Activated CD8-positive, alpha-beta memory T cell treated with anti-CD3 and anti-CD28 coated beads for 1 hour (primary cell): ENCODE measurements at places on chromosomes 11 and 22.
A peak's percentile ranks its signal among the peaks of the same experiment; 100 is the strongest.

DNA sequence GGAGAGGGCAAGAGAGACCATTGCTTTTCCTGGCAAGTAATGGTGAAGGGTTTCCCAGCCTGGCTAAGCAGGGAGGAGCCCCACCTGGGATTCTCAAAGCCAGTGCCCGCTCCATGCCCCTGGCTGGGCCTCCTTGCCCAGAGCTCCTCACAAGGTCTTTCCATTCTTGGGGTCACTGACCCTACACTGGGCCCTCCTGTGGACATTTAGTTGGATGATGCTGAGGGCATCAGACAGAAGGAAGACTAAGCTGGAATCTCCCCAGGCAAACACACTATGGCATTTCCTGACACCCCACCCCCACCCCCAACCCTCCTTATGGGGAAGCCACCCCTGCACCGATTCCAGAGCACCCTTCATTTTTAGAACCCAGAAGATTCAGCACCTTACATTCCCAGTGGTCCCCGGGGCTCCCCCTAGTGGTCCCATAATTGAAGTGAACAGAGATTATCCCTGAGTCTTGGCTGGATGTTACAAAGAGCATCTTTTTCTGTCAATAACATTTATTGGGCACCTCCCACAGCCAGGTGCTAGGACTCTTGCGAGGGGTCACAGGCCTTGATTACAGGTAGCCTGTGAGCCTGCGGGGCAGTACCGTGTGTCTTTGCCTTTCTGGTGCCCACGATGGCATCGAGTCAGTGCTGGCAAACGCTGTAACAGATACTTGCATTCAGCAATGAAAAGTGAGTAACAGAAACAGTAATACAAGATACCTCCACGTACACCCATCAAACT lies 548.5 kb downstream of the BUD13 start:
- no peak for DNase-seq

GRCh38 chr11:12269446-12270214 lies 107.7 kb upstream of the PARVA start:
- no peak for DNase-seq

GRCh38 chr22:44624689-44625420 lies 77.1 kb upstream of the PRR5 start:
- no peak for DNase-seq

- DNase-seq = no peak
These were observed 5.7 kb upstream of the RTN4R start for GRCh38 chr22:20273758-20274181.

GRCh38 chr11:28517621-28518020 lies 409.4 kb downstream of the METTL15 start:
- DNase-seq = no peak

DNA sequence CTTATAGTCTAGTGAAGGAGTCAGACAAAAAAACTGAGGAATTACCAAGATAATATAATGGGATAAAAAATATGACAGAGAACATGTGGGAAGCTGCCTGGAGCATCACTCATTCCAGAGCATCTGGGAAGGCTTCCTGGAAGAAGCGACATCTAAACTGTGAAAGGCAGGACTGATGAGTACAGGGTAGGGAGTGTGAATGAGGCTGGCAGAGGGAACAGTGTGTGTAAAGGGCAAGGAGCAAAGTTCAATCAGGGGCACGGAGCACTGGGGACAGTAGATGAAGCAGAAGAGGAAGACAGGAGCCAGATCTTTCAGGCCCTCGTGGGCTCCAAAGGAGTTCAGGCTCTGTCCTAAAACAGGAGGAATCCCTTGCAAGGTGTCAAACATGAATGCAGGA lies 55.8 kb upstream of the PRDM11 start:
- no peak for DNase-seq

DNA sequence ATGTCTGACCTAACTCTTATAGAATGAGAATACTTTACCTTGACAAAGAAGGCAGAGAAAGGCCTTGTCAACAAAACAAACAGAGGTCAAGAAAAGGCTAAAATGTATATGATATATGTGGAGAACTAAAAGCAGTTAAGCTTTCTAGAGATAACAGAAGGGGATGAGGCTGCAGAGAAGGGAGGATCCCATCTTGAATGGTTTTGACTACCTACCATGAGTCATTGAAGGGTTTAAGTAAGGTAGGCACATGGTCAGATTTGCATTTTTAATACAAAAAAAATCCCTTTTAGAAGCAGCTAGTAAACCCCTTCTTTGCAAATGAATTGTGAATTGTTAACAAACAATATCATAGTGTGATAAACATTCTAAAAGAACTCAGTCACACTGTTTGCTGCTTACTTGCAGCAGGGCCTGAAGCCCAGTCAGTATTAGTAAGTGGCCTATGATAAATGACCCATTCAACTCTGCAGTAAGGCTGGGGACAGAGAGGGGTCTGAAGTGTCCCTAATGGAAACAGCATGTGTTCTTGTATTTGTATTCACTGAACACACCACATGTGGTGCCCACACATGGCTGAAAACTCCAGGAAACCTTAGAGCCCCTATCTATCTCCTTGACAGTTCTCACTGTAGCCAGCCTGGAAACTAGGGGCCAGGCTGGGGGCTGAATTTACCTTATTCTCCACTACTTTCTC lies 328.8 kb upstream of the PITPNB start:
- DNase-seq = no peak

- no peak for DNase-seq
These were observed 6.9 kb downstream of the SLC39A13 start for GRCh38 chr11:47415091-47415854.

DNA sequence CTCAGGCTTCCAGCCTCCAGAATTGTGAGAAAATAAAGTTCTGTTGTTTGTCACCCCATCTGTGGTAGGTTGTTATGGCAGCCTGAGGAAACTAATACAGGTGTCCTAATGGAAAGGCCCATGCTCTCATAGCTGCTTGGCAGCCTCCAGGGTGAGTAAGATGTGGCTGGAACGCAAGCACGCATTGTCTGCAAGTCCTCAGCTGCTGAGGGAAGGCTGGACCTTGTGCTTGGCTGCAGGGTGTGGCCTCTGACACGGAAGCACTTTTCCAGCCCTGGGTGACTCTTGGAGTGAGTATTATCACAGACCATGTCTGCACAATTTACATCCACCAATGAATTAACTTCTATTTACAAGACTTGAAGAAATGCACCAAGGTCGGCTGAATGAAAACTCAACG lies 44.4 kb upstream of the BARX2 start:
- DNase-seq = no peak

- DNase-seq = peak; percentile 4
These were observed 21.9 kb upstream of the QSER1 start for GRCh38 chr11:32870676-32871075.

DNA sequence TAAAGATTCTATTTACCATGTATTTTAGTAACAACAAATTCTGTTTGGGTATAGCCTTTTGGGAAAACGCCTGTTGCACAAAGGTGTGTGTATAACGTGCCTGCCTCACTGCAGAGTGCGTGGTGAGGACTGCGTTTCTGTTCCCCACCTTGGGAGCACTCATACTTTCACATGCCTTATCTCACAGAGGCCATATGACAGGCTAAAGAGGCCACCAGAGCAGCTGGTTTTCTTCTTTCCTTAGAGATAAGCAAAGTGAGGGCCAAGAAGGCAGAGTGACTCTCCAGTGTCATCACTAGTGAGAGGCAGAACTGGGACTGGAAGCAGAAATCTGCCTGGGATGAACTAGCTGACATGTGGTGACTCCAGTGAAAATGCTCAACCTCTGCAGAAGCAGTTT lies 369.2 kb upstream of the NARS2 start:
- DNase-seq = no peak

DNA sequence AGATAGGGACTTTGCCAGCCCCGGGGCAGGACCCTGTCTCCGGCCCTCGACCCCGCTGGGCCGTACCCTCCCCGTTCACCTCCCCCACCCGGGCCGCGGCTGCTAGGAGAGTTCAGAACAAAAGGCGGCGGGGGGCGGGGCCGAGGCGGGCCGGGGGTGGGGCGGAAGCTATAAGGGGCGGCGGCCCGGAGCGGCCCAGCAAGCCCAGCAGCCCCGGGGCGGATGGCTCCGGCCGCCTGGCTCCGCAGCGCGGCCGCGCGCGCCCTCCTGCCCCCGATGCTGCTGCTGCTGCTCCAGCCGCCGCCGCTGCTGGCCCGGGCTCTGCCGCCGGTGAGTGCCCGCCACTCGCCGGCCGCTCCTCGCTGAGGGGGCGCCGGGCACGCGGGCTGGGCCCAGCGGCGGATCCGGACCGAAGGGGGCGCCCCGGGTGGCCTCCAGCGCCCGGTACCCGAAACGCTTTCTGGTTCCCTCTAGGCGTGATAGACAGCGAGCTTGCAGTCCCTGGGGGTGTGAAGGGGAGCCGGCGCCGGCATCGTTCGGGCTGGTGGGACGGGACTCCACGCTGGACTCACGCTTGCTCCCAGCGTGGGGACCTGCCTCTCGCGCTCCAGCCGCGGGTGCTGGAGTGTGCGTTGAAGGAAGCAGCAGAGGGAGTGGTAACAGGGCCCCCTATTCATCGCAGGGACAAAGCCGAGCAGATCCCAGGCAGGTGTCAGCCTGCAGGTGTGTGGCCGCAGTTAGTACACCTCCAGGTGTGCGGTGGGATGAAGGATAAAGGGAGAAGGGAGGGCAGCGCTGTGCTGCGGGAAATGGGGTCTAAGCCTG lies at the start of gene MMP11:
MMP11 (plus strand) TSS at position 201 of the 825 bp plus-strand sequence; CDS start at position 223, 22 bp downstream.
- DNase-seq = peak; percentile 49

GRCh38 chr11:109439684-109440083 lies 17.7 kb downstream of the C11orf87 start:
- no peak for DNase-seq

GRCh38 chr22:44918166-44918924 lies 91.5 kb downstream of the PHF21B start:
- DNase-seq = no peak

DNA sequence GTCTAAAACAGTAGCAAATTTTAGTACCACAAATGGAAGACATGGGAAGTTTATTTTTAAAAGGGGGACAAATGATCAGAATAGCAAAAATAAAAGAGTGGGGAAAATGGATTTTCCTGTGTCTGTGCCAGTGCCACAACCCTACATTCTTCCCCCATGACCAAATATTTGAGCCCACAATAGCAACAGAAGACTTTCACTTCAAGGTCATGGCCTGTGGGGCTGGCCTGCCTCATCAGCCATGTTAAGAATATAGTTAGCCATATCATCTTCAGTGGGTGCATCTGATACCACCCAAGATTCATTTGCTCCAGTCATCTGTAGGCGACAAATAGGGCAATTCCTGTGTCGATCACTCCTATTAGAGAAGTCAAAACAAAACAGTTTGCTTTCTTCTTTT lies 26.3 kb downstream of the RNF141 start:
- DNase-seq = no peak

DNA sequence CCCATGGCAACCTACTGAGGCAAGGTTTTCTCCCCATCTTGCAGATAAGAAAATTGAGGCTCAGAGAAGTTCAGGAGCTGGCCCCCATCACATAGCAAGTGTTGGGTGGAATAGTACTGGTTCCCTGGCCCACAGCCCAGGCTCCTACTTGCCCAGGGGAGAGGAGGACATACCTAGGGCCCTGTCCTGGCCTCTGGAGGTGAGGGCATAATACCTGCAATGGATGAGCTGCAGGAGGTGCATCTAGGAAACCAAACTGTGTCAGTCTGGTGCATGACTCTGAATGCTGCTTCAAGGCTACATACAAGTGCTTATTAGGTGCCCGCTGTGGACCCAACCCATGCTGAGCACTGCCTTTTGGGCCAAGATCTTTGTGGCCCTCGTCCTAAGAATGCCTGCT lies 40.0 kb upstream of the TPBGL start:
- no peak for DNase-seq

DNA sequence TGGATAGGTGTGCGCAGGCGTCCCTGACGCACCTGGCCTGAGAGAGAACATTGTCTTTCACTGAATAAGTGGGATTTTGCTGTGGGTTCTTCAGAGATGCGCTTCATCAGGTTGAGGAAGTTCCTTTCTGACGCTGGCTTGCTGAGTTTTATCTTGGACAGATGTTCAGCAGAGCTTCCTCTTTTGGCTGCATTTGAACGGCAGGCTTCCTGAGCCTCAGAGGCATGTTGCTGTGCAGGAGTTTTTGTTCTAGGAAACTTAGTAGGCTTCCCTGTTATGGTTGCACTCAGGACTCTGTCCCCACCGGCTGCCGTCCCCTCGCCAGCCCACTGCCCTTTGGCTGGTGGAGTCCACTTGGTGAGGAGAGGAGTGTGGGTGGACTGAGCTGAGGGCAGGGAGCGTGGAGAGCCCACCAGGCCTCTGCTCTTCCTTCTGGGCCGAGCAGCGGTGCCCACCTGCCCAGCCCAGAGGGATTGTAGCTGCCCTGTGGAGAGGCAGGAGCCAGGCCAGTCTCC lies 17.2 kb downstream of the FRMD8 start:
- DNase-seq = no peak

DNA sequence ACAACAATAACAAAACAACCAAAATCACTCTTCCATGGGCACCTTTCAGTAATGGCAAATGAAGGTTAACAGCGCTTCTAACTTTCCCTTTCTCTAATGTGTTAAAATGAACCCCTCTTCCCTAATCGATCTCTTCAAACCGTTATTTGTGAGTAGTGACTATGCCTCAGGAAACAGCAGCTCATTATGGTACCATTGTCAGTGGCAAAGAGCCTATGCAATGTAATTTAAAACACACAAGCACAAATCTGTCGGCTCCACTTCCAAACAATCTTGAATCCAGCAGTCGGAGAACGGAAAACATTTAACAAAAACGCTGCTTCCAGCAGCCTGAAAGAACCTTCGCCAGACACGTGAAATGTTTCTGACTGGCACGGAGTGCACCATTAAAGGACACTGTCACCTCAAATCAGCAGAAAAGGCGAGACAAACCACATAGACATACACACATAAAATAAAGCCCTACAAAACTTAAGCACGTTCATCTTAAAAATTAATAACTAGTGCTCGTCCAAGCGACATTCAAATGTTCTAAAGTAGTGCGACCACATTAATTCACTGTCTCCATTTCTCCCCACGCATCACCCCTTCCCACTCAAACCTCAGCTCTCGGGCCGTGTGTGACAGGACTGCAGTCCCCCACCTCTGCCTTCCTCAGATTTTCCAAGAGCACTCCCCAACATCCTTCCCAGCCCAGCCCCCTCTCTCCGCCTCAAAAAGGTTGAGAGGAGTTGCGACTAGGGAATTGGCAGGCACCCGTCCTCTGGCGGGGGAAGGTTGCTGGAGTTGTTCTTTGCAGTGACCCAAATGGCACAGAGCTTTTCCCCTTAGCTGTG lies 748 bp downstream of the RAB30 start:
- DNase-seq = no peak

DNA sequence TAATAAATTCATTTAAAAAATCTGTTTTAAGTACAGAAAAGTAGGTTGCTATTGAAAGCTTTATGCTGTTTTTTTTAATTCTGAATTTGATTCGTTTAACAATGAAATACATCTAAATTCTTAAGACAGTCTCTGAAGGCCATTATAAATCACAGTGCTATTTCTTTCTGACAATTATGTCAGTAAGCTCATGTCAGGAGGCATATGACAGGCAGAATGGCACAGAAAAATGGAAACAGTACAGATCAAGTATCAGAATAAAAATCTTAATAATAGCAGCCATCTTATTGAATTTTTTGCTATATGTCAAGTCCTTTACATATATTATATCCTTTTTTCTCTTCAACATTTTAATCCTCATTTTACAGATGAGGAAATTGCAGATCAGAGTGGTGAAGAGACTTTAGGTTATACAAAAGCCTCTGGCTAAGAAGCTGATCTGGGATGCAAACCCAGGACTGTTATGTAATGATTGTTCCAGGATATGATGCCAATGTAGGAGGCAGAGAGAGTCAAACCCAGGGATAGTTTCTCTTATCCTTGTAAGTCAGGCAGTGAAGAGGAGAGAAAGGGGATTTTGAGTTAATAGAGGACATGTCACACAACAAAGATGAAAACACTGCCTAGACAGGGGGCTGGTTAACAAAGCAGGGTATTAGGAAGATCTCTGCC lies 283.1 kb upstream of the CCDC90B start:
- no peak for DNase-seq
